ENCODE measurements at places on chromosomes 13 and 19.

DNA sequence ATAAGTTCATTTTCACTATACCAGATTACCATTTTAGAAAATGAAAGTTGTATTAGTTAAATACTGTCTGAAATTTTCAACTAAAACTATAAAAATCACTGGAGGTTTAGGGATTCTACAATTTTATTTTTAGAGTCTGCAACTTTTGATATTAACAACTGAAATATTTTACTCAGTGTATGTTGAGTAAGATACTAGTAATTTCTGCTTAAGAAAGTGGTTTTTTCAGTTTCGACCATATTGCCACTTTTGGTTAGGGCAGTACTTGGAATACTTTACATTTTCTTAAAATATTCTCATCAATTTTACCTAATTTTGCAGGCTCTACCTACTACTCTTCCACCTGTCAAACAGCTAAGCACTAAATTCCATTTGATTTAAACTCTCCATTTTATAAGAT is 59.6 kb downstream of the KCNRG start:
- no peak for DNase-seq

- DNase-seq: peak; percentile 31
These were observed 182.0 kb upstream of the SERP2 start for GRCh38 chr13:44191504-44192171.

- DNase-seq: no peak
These were observed 36.0 kb downstream of the BICRA start for GRCh38 chr19:47644743-47645482.

GRCh38 chr13:49455007-49455398 is 10.9 kb downstream of the SETDB2 start:
- no peak for DNase-seq

DNA sequence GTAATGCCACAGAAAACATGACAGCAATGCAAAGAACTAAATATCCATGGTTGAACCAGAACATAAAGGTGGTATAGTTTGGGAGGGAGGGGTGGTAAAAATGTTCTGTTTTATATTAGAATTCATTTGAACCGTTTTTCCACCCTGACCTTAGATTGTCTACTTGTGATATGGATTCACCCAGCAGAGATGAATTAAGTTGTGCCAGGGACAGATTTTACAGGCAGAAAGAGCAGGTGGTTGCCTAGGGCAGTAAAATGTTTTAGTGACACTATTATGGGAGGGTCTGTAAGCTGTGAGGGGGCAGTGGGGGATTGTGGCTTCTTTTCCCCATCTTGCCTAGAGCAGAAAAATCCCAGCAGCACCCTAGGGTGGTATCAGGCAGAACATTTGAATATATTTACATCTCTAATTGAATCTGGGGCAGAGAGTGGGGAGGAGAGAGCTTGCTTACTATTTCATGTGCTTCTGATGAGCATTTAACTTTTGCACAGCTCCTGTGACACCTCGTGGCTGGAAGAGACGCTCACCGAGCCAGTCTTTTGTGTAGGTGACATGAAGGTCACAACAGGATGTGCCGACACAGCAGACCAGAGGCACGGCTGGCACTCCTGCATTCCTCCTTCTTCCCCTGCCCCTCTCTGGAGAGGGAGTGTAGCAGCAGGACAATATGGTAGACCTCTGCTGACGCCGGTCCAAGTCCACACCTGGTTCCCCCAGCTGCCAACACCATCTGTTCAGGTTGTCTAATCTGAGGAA is 452.3 kb downstream of the IRS2 start:
- no peak for DNase-seq

- DNase-seq: no peak
These were observed 94.1 kb downstream of the ATP11A start for GRCh38 chr13:112783978-112784371.

DNA sequence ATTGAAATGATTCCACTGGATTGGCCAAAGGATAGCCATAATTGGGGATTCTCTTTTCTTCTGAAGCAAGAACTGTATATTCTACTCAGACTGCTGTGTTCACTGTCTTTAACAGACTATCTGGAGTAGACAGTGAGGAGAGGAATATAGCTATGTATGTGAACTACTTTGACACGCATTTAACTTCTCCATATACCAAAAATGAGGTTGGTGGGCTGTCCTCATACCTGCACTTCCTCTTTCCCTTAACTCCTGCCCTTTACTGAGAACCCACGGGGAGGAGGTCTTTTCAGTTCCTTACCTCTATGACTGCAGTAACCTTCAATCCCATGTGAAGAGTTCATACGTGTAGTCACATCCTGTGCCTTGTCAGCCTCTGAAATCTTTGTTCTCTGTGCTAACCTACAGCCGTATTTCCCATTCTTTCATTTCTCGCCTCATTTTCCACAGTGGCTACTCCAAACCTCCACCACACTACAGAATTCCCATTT is 305.8 kb downstream of the MTUS2 start:
- DNase-seq: no peak
